GM03348 (cell line): ENCODE measurements at places on chromosomes 1 and 21.
A peak's percentile ranks its signal among the peaks of the same experiment; 100 is the strongest.

GRCh38 chr1:156821801-156822200, 5.2 kb upstream of the SH2D2A start:
- peak; percentile 75 for DNase-seq

DNA sequence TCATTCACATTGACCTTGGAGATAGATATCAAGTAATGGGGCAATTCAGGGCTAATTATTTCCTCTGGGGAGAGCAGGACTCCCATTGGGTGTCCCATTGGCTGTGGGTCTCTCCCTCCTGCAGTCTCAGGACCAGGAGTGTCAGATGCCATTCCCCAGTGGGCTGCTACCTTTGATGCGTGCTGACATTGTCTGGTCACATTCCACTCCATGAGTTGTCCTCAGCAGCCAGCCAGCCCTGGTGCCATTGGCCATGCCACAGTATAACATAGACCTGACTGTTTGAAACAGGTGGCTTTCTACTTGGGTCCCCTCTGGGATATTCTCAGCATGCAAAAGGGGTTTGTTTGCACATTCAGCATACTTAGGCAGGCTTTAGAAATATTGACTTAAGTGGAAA, 118.5 kb downstream of the MRPS6 start:
- DNase-seq, result no peak

- DNase-seq, result no peak
These were observed 16.7 kb downstream of the UAP1 start for GRCh38 chr1:162578071-162578700.

DNA sequence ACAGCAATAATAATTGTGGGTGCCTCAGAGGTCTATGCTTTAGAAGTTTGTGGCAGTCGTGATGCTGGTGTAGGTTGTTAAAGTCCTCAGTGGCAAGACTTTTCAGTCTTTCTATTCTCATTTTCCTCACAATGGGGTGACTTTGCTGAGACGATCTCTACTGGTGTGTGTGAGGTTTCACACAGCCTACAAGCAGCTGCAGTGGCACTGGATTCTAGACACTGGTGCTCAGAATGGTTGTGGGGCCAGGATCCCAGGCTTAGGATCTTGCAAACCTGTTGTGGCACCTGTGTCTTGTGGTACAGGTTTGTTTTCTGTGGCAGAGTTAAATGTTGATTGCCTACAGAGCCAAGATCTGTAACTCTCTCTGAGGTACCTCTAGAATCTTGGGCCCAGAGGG, 581.2 kb downstream of the PTPRC start:
- no peak for DNase-seq

GRCh38 chr1:9466780-9467758, 72.2 kb upstream of the SLC25A33 start:
- DNase-seq, result peak; percentile 34

DNA sequence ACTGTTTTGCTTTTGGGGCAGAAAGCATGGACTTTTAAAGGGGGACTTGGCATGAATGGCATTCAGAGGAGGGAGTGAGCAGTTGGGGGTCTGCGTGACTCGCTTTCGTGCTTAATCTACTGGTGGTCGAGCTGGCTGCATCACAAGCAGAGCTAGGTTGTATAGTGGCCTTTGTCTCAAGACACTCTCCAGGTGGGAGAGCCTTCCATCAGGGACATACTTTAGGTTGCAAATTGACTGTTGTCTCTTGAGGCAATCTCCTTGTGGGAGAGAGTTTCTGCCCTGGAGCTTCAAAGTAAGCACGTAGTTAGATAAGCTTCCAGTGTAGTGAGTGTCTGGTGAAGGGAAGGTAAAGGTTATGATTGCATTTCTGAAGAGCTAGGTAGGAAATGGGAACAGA, 93.9 kb downstream of the C1orf21 start:
- DNase-seq, result no peak

DNA sequence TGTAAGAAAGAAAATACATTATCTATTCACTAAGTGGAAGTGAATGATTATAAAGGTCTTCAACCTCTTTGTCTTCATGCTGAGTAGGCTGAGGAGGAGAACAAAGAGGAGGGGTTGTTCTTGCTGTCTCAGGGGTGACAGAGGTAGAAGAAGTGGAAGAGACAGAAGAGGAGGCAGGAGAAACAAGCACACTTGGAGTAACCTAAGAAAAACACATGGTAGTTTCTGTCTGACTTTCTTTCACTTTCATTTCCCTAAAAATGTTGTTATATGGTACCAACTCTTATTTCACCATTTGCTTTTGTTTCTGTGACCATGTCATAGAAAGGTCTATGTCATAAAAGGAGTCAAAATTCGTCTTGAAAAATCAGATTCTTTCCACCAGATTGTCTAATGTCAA, 696.6 kb upstream of the BRINP3 start:
- no peak for DNase-seq

DNA sequence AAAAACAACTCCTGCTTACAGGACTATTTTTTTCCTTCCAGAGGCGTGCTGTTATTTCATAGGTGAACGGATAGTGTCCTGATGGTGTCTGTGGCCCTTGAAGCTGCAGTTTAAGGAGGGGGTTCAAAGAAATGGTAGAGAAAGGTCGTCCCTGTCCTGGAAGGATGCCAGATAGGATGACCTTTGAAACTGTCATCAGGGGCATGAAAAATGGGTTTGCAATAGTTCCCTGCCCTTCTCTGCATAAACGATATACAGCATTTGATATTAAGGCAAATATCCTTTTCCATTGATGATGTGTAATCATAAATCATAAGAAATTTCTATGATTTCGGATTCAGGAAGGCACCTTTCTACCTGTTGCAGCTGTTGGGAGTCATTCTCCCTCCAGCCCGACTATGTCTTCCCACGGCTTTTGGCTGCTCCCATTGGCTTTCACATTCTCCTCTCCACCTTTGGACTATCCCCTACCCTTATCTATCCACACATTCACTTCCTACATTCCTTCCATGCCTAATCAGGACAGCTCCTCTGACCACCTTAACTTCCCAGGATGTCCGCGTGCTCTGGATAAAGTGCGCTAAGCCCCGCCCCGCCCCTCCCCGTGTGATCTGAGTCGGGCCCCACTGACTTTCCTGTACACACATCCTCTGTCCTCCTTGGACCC, 209.8 kb downstream of the DISC1 start:
- no peak for DNase-seq

DNA sequence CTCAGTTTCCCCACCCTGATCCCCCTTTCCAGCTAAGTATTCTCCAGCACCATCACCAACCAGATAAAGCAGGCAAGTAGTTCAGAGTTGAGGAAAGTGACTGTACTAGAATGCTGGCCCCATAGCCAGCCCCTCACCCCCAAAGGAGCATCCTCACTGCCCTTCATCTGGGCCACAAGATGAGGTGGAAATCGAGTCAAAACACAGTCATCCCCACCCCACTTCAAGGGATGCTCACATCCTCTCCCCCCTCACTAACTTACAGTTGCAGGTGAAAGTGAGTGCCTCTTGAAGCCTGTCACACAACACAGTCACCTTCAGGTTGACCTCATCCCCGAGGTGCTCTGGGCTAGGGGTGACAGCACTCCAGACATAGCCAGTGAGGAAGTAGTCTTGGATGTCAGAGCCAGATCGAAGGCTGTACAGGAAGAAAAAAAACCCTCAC, 30.4 kb downstream of the PIK3C2B start:
- no peak for DNase-seq

DNA sequence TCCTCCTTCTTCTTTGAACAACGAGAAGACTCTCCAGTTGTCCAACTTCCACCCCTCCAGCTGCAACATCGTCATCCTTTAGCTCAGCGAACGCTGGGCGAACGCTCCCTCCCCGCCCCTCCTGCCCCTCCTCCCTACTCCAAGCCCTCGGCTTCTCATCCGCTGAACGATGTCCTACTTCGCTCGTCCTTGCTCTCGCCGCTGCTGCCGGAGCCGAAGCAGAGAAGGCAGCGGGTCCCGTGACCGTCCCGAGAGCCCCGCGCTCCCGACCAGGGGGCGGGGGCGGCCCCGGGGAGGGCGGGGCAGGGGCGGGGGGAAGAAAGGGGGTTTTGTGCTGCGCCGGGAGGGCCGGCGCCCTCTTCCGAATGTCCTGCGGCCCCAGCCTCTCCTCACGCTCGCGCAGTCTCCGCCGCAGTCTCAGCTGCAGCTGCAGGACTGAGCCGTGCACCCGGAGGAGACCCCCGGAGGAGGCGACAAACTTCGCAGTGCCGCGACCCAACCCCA, at the start of gene BCAN:
BCAN (plus strand) TSS at position 357 of the 504 bp plus-strand sequence. CDS start 3,938 bp downstream, outside the sequence.
- DNase-seq, result peak; percentile 42

DNA sequence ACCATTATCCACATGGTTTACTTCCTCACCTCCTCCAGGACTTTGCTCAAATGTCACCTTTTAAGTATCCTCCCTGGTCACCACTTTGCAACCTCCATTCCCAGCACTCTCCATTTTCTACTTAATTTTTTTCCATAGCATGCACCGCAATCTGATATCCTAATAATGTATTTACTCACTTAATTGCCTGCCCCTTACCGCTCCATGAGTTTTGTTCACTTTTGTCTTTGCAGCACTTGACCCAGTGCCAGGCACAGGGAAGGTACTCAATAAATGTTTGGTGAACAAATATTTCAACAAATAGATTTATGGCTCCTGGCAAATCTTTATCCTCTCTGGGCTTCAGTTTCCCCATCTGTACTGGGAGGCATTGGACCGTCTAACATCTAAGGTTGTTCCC, 53.6 kb downstream of the UBE2T start:
- no peak for DNase-seq

- DNase-seq, result no peak
These were observed 162.9 kb upstream of the HP1BP3 start for GRCh38 chr1:20949871-20950590.

GRCh38 chr1:209673631-209674417, 1.4 kb upstream of the G0S2 start:
- no peak for DNase-seq

DNA sequence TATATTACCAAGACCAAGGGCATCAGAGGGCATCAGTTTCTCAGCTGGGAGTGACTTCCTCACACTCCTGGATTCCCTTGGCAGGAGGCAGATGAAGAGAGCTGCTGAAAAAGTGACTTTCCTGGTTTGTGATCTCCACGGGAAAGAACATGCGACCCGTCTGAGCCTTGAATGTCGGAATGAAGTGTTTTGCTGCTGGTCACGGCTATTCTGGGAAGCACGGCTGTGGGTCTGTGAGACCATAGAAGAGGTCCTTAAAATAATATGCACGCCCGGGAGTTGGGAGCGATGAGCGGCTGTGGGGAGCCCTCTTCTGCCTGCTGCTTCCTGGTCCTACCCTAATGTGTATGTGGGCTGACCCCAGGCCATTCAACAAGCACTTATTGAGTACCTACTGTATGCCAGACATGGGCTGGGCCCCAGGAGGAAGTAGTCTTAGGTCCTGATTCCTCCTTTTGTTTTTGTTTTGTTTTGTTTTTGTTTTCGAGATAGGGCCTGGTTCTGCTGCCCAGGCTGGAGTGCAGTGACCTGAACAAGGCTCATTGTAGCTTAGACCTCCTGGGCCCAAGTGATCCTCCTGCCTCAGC, 13.2 kb upstream of the UMODL1 start:
- no peak for DNase-seq

DNA sequence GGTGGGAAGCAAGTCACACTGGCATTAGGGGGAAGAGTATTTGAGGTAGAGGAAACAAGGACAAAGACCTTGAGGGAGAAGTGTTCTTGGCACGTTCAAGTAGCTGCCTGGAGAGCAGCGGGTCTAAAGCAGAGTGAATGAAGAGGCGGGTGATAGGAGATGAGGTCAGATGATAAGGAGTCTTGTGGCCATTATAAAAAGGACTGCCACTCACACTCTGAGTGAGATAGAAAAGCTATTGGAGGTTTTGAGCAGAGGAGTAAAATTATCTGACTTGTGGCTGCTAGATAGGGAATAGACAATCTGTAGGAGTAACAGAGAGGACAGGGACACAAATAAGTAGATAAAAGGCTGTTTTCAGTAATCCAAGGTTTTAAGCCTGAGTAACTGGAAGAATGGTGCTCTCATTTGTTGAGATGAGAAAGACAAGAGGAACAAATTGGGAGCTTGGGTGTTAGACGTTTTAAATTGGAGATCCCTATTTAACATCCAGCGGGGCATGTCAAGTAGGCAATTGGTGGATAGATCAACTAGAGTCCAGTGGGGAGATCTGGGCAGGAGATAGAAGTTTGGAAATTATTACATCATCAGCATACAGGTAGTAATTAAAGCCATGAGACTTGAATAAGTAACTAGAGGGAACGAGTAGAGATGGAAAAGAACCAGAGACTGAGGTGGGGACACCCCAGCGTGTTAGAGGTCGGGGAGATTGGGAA, 43.7 kb downstream of the HENMT1 start:
- DNase-seq, result no peak

- DNase-seq, result no peak
These were observed 37.9 kb downstream of the RGL1 start for GRCh38 chr1:183842795-183843144.

GRCh38 chr1:157235307-157235706, 97.1 kb upstream of the ETV3 start:
- no peak for DNase-seq
